Transverse colon (tissue), 4 donors: ENCODE measurements at places on chromosomes 6 and 20. TPM values are rescaled to one million over a fixed set of nuclear protein-coding genes. Genes with fewer than 3 reads are reported as not detected.

The HDAC2 gene
- 40.8 TPM for total RNA-seq

The RAB44 gene
- total RNA-seq = 0.14 TPM

DNA sequence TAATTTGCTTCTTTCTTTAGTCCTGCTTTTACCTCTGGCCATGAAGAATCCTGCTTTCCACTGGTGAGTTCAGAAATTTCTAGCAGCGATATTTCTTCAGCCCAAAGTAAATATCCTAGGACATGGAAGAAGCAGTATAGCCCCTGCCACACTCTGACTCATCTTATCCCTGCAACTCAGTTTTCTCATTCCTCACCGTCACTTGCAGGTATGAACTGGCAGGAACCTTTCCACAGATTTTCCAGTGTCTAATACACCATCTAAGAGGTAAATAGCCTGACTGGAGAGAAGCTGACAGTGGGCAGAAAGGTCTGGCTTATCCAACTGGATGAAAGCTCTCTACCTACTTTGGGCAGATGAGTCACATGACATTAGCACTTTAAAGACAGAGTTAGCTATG lies 816.7 kb upstream of the FLRT3 start:
- H3K4me1 ChIP-seq = no peaks in the 10 kb centered on the region
- DNase-seq = no peak
- H3K27ac ChIP-seq = no peak overlapping the region
- H3K4me3 ChIP-seq = no peak overlapping the region
- no peaks in the 10 kb centered on the region for H3K36me3 ChIP-seq
- no peaks in the 10 kb centered on the region for H3K27me3 ChIP-seq

- no peak overlapping the region for H3K4me3 ChIP-seq
- H3K27ac ChIP-seq = no peak overlapping the region
- peaks cover 8% of the 10 kb centered on the region for H3K4me1 ChIP-seq
- DNase-seq = no peak
Measured at GRCh38 chr20:4912380-4913142, 88.7 kb downstream of the SLC23A2 start.

DNA sequence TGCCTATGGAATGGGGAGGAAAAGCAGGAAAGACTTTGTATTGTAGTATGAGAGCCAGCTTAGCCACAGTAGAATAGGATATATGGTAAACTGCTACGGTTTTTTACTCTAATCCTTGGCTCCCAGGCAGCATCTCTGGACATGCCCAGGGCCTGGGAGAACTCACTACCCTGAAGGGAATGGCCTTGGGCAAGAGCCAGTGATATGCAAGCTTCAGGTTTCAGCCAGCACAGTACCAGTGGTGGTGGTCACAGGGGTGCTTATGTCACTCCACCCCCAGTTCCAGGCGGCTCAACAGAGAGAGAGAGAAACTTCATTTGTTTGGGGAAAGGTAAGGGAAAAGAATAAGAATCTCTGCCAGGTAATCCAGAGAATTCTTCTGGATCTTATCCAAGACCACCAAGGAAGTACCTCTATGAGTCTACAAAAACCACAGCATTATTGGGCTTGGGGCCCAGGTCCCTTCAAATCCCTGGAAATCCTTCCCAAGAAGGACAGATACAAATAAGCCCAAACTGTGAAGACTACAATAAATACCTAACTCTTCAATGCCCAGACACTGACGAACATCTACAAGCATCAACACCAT lies 121.2 kb downstream of the THBS2 start:
- H3K27me3 ChIP-seq = no peaks in the 10 kb centered on the region
- no peak for DNase-seq
- H3K27ac ChIP-seq = no peak overlapping the region

The PERP gene
- 18.1 TPM for total RNA-seq

The DUSP22 gene
- total RNA-seq = 213 TPM

- H3K4me3 ChIP-seq = no peak overlapping the region
- H3K27ac ChIP-seq = peak overlapping the region; percentile 95
- no peaks in the 10 kb centered on the region for H3K36me3 ChIP-seq
- no peak for DNase-seq
- H3K27me3 ChIP-seq = no peaks in the 10 kb centered on the region
Measured at GRCh38 chr6:119346450-119346849, 3.1 kb downstream of the MAN1A1 start.

DNA sequence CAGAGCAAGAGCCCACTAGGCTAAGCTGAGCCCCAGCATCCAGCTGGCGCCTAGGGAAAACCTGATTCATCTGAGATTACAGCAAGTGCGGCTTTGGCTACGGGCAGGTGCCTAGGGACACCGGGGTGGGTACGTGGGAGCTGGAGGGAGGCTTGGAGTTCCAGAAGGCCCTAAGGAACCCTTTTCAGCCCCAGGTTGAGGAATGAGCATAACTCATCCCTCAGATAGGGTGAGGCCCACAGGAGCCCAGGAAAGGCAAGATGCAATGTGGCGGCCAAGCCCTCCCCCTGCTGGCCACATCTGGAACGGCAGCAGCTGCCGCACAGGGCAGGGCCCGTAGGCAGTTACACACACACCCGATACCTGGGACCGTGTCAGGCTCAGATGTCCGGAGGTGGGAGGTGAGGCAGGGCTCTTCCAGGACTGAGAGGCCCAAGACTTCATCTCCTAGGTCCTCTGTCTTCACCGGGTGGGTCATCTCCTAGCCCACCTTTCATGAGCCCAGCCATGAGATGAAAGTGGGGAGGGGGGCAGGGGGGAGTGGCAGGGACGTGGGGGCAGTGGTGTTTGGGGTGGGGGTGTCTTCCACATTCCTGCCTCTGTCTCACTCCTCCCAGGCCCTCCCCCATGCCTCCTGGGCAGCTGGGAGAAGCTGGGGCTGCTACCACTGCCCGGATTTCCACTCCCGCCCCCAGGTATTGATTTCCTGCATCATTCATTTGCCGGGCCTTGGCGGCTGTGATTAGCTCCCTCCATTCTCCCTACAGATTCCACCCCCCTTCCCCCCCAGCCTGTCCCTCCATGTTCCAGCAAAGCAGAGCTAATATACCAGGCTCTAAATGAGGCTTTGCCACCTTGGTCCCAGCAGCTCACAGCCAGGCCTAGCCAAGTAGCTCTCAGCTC lies 5.5 kb downstream of the MDGA1 start:
- peak; percentile 77 for DNase-seq
- H3K27ac ChIP-seq = no peak overlapping the region
- H3K27me3 ChIP-seq = peaks cover 49% of the 10 kb centered on the region
- no peaks in the 10 kb centered on the region for H3K36me3 ChIP-seq

DNA sequence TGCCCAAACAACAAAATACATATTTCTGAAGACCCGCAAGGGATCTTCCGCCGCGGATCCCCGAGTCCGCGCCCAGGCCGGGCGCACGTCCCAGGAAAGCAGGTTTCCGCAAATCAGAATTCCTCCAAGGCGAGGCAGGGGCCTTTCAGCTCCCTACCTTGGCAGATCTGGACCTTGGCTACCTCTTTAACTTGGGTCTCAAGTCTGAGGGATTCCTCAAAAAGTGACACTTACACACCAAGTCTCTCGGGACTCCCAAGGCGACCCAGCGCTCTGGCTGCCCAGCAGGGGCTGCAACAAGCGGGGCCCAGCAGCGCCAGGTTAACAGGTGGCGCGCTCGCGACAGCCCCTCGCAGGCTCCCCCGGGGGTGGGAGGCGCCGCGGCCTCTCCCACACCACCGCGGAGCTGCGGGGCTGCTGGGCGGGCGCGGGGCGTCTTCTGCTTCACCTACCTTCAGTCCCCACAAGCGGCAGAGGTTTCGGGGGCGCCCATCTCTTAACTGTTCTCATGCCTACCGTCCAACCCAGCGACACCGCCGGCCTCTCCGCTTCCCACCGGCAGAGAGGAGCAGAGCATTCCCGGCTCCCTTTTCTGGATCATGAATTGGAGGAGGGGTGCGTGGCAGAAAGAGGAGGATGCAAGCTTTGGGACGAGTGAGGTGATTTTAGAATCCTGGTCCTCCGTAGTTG lies 414 bp downstream of the SIM1 start:
- DNase-seq = no peak
- H3K4me1 ChIP-seq = peaks cover 10% of the 10 kb centered on the region
- H3K4me3 ChIP-seq = no peak overlapping the region

GRCh38 chr6:97423190-97423589 lies 140.2 kb upstream of the MMS22L start:
- no peaks in the 10 kb centered on the region for H3K36me3 ChIP-seq
- no peaks in the 10 kb centered on the region for H3K4me1 ChIP-seq
- H3K27me3 ChIP-seq = no peaks in the 10 kb centered on the region

The MAPK13 gene
- 174 TPM for total RNA-seq

GRCh38 chr6:53107091-53107490 lies 41.5 kb downstream of the GCM1 start:
- no peaks in the 10 kb centered on the region for H3K4me1 ChIP-seq
- no peak for DNase-seq
- H3K4me3 ChIP-seq = no peak overlapping the region

DNA sequence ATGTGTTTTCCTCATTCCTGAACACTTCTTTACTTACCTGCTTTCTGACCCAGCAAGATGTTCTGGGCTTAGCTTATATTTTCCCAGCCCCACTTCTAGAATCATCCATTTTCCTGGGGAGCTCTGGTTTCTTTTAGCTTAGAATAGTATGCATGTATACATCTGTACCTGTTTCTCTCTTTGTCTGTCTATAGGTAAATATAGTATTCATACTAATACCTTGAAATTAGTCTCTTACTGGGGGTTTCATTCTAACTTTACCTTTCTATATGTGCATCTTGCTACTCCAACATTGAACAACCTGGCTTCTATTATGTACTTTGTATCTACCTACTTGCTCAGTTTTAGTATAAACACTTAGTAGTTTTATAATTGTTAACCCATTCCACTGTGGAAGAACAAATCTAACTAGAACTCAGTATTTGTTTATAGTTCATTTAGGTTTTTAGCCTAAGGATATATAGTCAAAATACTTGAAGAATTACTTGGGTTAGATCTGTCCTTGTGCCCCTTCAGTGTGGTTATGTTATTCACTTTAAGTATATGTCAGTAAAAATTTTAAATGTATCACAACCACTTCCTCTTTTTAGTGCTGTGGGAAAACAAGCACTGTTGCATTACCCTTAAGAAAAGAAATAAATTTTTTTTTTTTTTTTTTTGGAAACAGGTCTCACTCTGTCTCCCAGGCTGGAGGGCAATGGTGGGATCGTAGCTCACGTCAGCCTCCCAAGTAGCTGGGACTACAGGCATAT lies 54.0 kb downstream of the ASXL1 start:
- no peaks in the 10 kb centered on the region for H3K27me3 ChIP-seq
- H3K36me3 ChIP-seq = no peaks in the 10 kb centered on the region
- no peak for DNase-seq
- no peak overlapping the region for H3K27ac ChIP-seq
- no peak overlapping the region for H3K4me3 ChIP-seq

DNA sequence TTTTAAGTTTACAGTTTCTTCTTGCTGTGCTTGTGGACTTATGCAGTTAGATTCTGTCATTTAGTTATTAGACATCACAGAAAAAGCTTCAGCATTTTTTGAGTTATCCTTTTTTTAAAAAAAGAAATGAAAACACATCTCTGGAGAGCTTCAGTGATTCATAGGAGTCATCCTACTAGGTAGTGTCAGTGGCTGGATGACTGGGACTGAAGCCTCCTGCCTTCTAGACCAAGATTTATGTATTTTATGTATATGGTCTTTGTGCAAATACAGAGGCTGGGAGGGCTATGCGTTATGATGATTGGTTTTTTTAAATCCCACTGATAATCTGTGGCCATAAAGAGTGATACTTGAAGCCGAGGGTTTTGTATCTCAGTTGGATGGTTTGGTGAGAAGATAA lies 125.9 kb upstream of the JAG1 start:
- no peaks in the 10 kb centered on the region for H3K4me1 ChIP-seq
- H3K4me3 ChIP-seq = no peak overlapping the region
- H3K27me3 ChIP-seq = no peaks in the 10 kb centered on the region
- no peaks in the 10 kb centered on the region for H3K36me3 ChIP-seq

DNA sequence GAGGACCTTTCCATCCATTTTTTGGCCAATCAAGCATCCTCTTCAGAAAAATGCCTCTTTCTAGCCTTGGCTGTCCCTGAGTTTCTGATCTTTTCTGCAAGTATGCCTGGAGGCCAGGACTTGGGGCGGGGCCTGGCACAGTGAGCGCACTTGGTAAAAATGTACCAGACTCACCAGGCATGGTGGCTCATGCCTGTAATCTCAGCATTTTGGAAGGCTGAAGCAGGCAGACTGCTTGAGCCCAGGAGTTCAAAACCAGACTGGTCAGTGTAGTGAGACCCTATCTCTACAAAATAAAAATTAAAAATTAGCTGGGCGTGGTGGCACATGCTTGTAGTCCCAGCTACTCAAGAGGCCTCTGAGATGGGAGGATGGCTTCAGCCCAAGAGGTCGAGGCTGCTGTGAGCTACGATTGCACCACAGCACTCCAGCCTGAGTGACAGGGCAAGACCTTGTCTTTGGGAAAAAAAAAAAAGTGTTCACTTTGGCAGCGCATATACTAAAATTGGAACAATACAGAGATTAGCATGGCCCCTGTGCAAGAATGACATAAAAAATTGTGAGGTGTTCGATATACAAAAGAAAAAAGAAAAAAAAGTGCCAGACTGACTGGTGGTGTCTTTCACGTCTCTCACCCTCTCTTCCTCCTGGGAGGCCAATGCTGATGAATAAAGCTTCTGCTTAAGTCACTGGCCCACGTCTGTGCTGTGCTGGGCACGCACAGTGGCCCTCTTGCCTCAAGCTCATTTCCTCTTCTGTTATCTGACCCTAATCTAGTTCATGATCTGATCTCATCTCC lies 18.1 kb upstream of the SLC9A8 start:
- no peak overlapping the region for H3K4me3 ChIP-seq
- peak overlapping the region; percentile 87 for H3K27ac ChIP-seq
- H3K4me1 ChIP-seq = no peaks in the 10 kb centered on the region
- no peaks in the 10 kb centered on the region for H3K27me3 ChIP-seq
- no peaks in the 10 kb centered on the region for H3K36me3 ChIP-seq

- no peaks in the 10 kb centered on the region for H3K4me1 ChIP-seq
- H3K27me3 ChIP-seq = no peaks in the 10 kb centered on the region
- H3K27ac ChIP-seq = no peak overlapping the region
- H3K4me3 ChIP-seq = no peak overlapping the region
- DNase-seq = no peak
- no peaks in the 10 kb centered on the region for H3K36me3 ChIP-seq
Measured at GRCh38 chr20:38231531-38232121, 28.9 kb downstream of the KIAA1755 start.

The HLA-F gene
- total RNA-seq = 90.4 TPM

The CALHM4 gene
- total RNA-seq = not detected
